Myocyte (in vitro differentiated cells): ENCODE measurements at places on chromosomes 5 and 9.

DNA sequence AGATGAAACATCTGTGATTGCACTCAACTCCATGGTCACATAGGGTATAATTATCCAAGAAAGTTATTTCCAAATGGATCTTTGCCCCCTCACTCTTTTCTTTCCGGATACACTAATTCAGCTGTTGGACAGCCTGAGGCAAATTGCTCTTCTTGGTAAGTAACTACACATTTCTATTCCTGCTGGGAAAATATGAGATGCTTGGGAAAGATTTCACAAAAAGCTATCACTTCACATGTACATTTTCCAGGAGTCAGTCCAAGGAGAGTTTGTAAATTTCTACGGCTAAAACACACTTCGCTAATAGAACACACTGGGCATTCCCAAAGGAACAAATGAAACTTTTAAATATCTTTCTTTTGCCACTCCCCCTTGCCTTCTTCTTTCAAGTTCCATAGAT lies 123.0 kb upstream of the GRIA1 start:
- DNase-seq = no peak

DNA sequence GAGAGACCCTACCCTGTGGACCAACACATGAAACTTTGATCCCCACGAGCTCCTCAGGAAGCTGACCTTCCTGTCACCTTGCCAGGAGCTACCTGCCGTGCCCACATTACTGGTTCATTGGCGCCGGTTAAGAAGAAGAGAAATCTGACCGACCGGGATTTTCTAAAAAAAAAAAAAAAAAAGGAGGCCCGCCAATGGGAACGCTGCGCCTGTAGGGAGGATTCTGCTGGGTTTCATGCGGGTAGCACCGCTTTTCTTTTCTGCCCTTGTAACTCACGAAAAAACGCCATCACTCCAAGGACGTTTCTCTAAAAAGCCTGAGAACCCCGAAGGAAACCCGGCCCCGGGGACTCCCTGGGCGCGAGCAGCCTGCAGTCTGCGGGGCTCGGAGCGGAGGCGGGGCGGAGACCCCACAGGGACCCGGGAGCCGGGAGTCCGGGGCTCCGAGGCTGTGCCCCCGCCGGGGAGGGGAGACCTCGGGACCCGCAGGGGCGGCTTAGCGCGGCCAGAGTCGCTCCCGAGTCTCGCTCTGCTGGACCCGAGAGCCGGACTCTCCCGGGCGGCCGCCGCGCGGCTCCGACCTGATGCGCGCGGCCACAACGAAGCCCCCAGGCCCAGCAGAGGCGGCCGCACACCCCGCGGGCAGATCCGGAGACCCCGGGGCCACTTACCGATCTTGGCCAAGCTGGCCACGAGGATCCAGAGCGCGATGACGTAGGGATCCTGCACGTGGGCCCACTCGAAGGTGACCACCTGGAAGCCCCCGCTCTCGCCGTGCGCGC lies 617 bp downstream of the SLC9A3 start:
- DNase-seq = no peak

DNA sequence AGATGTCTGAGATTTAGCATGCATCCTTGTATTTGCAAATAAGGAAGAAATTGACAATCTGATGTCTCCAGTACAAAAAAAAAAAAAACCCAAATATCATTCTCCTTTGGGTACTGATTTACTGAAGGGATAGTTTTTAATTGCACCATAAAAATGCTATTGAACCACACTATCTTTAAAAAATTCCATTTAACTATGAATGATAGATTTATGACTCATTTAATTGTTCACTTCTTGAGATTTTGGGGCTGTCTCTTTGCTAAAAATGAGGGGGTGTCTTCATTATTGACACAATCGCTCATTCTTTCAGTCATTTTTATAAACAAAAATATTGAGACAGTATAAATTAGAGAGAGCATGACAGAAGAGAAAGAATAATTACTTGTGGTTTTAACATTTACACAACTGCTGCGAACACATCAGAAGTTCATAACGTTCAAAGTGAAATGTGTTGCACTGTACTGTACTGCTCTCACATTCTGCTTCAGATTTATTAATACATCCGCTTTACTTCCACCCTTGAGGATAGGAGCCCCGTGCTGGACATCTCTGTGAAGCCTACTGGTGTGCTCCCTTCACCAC lies 142.3 kb downstream of the MEF2C start:
- DNase-seq = no peak

GRCh38 chr9:21974343-21974721 lies 19.9 kb downstream of the CDKN2A start:
- peak; percentile 51 for DNase-seq

GRCh38 chr5:56319526-56320181 lies 86.5 kb upstream of the ANKRD55 start:
- DNase-seq = no peak

- no peak for DNase-seq
Observed at GRCh38 chr5:114924769-114925168, 244.9 kb downstream of the TRIM36 start.

- DNase-seq = no peak
Observed at GRCh38 chr5:125401724-125402622, 655.5 kb upstream of the ZNF608 start.

- no peak for DNase-seq
Observed at GRCh38 chr9:99773468-99774138, 48.1 kb upstream of the NR4A3 start.

DNA sequence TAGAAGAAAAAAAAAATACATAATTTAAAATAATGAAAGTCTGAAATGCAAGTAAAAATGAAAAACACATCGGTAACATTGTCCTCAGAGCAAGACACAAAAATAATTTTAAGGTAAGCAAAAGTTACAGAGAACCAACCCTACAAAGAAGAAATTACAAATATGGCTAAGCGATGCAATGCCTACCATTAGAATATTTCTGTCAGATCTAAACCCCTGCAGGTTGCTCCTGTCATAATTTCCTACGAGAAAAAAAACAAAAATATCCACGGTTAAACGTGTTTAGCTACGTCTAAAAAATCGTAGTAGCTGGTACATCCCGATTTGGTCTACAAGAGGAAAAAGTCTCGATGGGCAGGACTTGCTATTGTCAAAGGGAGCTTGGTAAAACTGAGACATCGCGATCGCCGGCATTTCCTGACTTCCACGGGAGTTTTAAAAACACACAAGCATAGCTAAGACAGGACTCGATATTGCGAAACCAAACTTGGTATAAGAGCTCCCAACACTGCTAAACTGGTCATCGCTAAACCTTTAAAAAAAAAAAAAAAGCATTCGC lies 1.1 kb upstream of the ANXA2R start:
- no peak for DNase-seq

GRCh38 chr5:172939611-172940267 lies 19.5 kb upstream of the RPL26L1 start:
- no peak for DNase-seq

- DNase-seq = peak; percentile 96
Observed at GRCh38 chr9:34637356-34638137, at the start of gene SIGMAR1. SIGMAR1 (minus strand) TSS chr9:34637787; CDS start chr9:34637697, 90 bp downstream.

- DNase-seq = no peak
Observed at GRCh38 chr5:66118304-66118703, 25.8 kb upstream of the SREK1 start.

DNA sequence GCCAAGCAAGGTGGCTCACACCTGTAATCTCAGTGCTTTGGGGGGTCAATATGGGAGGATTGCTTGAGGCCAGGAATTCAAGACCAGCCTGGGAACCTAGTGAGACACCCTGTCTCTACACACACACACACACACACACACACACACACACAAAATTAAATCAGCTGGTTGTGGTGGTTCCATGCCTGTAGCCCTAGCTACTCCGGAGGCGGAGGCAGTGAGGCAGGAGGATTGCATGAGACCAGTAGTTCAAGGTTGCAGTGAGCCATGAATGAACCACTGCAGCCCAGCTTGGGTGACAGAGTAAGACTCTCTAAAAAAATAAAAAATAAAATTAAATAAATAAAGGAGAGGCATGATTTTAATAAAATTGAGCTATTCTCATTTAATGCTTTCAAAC lies 13.1 kb downstream of the CEMIP2 start:
- no peak for DNase-seq

- peak; percentile 59 for DNase-seq
Observed at GRCh38 chr9:75200892-75201470, 112.7 kb downstream of the OSTF1 start.

DNA sequence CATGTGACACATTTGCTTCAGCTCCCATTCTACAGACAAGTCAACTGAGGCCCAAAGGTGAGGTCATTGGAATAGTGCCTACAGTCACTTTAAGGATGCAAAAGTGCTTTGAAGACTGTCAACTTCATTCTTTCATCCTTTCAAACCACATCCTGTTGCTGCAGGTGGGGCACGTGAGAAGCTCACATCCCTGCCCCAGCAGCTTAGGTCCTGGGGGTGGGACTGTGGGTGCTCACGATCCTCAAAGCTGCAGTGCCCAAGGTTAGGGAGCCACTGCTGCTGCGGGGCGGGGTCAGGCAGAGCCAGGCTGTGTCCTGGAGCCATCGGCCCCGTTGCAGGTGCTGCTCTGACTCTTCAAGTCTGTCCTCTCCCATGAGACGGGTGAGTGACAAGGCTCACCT lies 57.9 kb upstream of the IER5L start:
- DNase-seq = no peak

GRCh38 chr5:154038261-154038706 lies 426 bp downstream of the FAM114A2 start:
- peak; percentile 69 for DNase-seq

DNA sequence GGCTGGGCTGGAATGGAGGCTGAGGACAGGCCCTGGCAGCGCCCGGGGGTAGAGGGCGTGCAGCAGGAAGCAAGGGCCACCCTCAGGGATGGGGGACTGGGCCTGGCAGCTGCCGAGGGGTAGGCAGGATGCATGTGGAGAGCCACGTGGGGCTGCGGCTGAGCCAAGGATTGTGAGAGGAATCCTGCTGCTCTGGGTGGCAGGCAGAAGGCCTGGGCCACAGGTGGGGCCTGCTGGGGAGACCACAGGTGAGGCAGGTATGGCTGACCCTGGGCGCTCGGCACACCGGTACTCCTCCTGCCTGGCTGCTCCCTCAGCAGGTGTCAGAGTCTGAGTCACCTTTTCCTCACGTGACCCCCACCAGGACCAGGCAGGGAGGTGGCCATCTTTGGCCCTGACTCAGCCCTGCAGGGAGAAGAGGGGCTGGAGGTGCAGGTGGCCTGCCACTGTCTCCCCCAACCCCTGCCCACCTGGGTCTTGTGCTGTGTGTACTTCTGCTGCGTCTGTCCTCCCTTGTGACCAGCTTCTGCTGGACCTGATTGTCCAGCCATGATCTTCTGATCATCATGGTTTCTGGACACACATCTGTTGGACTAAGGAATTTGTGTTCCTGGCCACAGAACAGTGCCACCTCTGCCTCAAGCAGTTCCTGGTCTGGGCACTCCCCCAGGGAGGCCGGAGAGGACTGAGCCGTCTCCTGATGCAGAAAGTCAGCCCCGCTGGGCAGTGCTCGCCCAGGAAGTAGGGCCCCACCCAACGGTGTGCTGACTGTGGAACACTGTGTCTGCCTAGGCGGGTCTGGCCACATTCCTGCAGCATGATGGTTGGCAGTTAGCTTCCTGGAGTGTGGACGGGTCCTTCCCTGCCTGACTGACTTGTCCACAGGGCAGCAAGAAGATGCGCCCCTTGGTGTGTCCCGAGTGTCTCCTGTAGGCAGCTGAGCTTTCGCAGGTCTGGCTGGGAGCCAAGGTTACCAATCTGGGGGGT lies 6.4 kb downstream of the ARRDC1 start:
- peak; percentile 48 for DNase-seq

- DNase-seq = no peak
Observed at GRCh38 chr5:6372251-6373080, 5.9 kb downstream of the MED10 start.
